Mucosa of gallbladder (tissue), 1 donor: ENCODE measurements at places on chromosomes 7 and 10. TPM values are rescaled to one million over a fixed set of nuclear protein-coding genes. Genes with fewer than 3 reads are reported as not detected.

ANXA8L1 gene
- total RNA-seq, result not detected

PARD3 gene
- total RNA-seq, result 39.6 TPM

CRYGN gene
- total RNA-seq, result 0.43 TPM

SPACDR gene
- total RNA-seq, result 1.2 TPM

- no peak for DNase-seq
Measured at GRCh38 chr7:73682745-73683055, 553 bp downstream of the DNAJC30 start.

GRCh38 chr7:157521752-157522151 lies 184.9 kb downstream of the DNAJB6 start:
- DNase-seq, result no peak

- DNase-seq, result no peak
Measured at GRCh38 chr7:33918438-33919143, 13.3 kb downstream of the BMPER start.

GRCh38 chr7:96996958-96997511 lies 8.3 kb upstream of the DLX6 start:
- no peak for DNase-seq

DNA sequence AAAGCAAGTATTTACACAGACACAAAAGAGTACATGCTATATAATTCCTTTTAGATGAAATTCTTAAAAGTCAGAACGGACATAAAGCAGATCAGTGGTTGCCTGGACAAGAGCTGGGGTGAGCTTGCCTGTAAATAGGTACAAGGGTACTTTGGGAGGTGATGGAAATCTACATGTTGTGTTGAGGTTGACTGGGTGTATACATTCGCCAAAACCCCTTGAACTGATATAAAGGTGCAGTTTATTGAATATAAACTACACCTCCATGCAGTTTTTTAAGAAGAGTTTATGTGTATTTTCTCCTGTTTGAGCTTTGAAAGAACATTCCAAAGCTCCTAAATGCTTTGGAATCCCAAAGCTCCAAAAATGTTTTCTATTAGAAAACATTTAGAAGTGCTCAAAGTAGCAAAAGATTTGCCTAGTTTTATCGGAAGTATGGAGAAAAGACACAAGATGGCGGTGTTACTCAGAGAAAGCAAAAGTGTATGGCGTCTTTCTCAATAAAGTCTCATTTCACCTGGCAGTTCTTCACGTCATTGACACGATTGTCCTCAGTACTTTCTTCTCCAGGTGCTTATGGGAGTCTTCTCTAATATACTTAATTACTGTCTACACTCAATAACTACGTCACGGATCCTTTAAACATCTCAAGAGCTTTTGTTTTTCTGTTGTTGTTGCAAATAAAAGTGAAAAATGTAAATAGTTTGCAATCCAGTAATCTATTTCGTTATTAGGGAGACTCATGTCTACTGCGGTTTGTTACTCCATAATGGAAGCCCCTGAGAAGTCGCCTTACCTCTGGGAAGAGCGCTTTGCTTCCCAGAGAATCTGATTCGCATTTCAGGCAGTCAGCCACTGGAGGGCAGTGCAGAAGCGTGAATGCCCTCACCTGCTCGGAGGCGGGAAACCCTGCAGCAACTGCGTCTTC lies 14.7 kb upstream of the SEC61G start:
- peak; percentile 81 for DNase-seq

- peak; percentile 85 for DNase-seq
Measured at GRCh38 chr10:24483701-24484100, 240.0 kb downstream of the ARHGAP21 start.

DNA sequence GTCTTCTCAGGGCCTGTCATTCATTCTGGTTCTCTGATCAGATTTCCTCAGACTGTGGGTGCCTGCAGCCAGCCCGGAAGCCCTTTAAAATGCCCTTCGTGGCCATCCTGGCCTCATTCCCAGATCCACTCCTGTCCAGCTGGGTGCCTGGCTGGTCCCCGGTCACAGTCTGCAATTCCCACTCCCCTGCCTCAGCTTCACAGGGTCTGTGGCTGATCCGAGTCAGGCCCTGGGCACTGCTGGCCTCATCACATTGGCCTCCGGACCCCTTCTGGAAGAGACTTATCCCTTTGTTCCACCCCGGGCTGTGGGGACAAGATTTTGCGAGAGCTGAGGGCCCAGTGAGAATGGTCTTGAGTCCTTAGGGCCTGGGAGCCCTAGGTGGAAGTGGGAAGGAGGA lies 12.1 kb downstream of the DOCK1 start:
- DNase-seq, result no peak

DNA sequence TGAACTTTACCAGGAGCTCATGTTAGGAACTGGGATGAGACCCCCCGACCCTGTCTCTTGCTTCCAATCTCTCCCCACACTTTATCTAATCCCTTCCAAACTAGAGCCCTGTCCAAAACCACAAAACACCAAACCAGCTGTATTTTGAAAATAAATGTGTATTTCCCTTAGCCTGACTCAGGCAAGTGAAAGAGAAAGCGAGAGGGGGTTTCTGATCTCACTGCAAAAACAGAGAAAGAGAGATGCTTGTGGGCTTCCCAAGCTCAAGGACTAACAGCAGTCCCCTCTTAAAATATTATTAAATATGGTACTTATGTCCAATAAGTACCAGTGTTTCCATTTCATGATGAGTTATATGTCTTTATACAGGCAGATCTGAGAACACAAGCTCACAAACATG lies 122.0 kb downstream of the AGMO start:
- DNase-seq, result no peak

DNA sequence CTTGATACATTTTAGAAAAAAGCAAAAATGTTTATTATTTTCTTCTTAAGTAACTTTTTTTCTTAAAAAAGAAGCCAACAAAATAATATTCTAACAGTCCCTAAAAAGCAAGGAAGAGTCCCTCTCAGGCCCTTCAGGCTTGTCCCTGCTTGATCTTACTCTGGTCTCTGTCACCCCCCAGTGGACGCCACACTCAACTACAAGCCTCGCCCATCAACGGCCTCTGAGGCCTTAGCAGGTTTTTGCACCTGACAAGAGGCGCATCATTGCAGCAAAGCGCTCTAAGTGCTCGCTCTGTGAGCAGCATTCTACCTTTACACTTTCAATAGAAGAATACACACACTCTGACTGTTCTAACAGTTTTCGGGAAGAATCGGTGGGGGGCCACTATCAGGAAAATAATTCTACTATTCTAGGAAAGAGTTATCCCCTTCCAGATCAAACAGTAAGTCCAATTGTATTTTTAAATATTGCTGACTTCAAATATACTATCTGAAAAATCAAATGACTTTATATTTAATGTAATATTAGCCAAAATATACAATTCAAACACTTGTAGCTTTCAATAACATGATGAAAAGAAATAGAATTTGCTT lies 139.2 kb downstream of the USP6NL start:
- DNase-seq, result peak; percentile 43

- DNase-seq, result no peak
Measured at GRCh38 chr7:50953303-50953702, 170.6 kb upstream of the GRB10 start.

DNA sequence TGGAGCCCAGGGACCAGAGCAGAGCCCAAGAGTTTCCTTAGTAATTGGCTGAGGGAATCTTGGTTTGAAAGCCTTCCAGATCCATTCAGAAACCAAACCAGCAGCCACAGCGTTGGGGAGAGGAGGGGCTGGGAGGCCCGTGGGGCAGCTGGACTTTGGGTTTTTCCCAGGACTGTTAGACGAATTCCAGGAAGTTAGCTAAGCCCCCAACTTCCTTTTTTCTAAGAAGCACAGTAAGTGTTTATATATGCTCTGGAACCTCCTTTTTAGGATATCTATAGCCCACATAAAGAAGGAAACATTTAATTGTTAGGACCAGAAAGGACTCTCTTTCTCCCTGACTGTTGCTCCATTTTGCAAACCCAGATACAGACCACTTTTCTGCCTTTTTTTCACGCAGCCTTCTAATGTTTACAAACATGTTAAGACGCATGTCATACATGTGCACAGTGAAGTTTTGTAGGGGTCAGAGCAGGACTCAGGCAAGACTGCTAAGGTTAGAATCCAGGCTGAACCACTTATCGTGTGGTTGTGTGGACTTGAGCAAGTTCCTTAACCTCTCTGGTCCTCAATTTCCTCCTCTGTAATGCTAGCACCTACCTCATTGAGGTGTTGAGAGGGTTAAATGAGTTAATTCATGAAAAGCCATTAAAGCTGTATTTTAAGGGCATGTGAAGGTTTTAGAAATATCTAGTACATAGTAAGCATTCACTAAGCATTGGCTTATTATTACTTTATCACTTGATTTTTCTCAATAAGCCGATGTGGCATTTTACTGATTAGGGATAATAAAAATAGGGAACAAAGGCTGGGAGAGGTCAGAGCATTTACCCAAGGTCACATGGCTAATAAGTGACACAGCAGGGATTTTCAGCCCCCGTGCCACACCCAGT lies 42.4 kb downstream of the TBATA start:
- peak; percentile 35 for DNase-seq
